ENCODE measurements at places on chromosomes 2 and 18. TPM values are rescaled to one million over a fixed set of nuclear protein-coding genes. Genes with fewer than 3 reads are reported as not detected.

DNA sequence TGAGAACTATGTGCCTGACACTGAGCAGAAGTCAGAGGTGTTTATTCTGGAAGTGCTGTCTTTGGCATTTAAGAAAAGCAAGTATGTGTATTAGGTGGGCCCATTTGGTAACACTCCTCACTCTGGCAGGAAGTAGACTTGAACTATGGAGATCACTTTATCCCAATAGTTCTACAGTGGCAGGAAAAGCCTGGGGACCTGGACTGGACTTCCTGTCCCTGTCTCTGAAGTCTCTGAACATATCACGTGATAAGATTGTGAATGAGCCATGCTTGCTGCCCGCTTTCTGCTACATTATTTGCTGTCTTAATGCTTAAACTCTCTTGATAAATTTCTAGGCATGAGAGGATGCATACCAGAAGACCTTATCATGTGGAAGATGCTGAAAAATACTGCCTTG is 203.7 kb downstream of the MYO3B start:
- no peak for DNase-seq

BMP10 gene
- not detected for total RNA-seq

DNA sequence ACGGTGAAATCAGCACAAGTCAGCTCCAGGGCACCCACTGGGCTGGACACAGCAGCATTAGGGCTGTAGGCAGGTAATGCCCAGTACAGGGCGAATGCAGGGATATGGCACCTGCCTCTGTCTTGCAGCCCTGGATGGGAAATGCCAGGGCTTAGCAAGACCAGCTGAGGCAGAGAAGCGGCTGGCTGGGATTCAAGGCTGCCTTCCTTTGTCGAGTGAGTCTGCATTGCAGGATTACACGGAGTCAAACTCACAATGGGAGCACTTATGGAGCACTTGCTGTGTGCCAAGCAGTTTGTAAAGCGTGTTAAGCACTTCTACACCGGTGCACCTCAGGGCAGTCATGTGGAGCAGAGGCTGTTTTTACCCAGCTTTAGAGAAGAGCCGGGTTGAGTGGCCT is 87.3 kb upstream of the HDAC4 start:
- no peak for DNase-seq

CNDP1 gene
- 0.05 TPM for total RNA-seq

All from renal cortical epithelial cell (primary cell).